ENCODE measurements at places on chromosomes 6 and 20.

DNA sequence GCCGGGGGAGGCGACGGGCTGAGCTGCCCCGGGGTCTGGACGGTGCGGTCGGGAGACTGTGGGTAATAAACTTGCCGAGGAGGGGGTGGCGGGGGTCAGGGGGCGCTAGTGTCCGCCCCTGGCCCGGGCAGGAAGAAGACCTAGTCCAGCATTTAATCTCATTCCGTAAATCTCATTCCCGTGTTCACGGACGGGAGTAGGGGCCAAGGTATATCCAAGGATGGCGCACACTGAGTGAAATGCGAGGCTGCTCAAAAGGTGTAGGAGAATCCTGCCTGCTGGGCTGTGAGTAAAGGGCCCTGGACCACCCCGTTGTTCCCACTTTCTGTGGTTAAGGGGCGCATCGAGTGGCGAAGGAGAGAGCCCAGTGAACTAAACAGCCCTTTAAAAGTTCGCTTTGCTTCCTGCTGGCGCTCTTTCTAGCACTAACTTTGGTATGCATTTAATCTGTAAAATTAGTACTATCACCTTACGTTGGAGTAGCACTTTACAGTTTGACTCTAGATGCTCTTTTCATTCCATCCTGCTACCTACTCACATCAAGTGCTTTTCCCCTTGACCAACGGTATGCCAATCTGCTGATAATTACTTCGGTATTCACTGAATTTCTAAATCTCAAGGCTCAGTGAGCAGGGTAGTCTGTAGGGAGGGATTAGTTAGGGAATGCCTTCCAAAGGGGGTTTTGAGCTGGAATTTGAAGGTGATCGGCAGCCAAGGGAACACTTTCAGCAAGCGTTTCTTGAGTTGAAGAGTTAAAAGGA lies 730 bp downstream of the PARD6B start:
- no peak for DNase-seq

DNA sequence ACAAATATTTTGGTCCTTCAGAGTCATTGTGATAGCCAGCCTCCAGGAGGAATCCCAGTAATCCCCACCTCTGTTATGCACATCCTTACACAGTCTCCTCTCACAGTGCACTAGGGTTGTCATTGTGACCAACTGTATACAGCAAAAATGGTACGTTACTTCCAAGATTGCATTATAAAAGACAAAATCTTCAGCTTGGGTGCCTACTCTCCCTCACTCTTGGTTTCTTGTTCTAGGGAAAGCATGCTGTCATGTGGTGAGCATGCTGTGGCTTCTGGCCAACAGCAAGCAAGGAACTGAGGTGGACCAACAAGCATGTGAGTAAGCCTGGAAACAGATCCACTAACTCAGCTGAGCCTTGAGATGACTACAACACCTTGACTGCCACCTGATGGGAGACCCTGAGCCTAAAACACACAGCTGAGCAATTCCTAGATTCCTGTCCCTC lies 130.1 kb upstream of the DST start:
- no peak for DNase-seq

- no peak for DNase-seq
Observed at GRCh38 chr6:93120154-93120742, 299.1 kb downstream of the EPHA7 start.

DNA sequence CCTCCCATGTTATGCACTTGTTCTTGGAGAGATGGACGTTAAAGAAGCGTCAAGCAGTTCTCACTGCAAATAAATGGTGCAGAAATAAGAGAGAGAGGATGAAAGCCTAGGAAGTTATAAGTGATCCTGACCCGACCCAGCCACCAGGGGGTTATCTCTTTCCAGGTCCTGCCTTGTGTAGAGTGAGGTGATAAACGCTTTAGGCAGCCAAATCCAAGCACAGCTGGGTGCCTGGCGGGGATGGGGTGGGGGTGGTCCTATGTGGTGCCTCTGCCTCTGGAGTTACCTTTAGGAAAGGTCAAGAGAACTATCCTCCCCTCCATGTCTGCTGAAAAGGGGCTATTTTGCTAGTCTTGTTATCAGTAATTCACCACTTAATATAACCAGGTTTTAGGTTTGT lies 9.2 kb upstream of the TFAP2A start:
- DNase-seq: no peak
